ENCODE measurements at places on chromosomes 2 and 18. TPM values are rescaled to one million over a fixed set of nuclear protein-coding genes. Genes with fewer than 3 reads are reported as not detected.

GRCh38 chr2:120289221-120289906 is 36.7 kb downstream of the RALB start:
- DNase-seq: no peak

- peak; percentile 73 for DNase-seq
These were observed 1.1 kb downstream of the HPCAL1 start for GRCh38 chr2:10303694-10304378.

The NAT8 gene
- not detected for total RNA-seq

The CYP27C1 gene
- total RNA-seq: 0.83 TPM

The ID2 gene
- total RNA-seq: 14.3 TPM

DNA sequence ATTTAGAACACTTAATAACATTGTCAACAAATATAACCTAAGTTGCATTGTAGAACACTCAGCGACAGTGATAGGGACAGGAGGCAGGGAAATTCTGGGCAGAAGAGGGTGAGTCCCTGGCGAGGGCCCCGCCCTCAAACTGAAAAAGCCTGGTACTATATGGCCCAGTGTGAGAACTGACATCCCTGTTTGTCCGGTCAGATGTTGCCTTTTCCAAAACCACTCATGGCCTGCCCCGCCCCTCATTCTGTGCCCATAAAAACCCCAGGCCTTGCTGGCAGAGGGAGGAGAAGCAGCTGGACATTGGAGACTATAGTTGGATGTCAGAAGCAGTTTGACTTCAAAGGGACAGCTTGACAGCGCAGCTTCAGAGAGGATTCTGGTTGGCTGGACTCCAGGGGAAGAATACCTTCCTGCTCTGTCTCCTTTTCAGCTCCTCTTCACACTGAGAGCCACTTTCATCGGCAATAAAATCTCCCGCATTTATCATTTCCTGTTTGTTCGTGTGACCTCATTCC is 47.0 kb downstream of the FAM117B start:
- no peak for DNase-seq

GRCh38 chr2:128374001-128374710 is 55.5 kb upstream of the HS6ST1 start:
- peak; percentile 29 for DNase-seq

DNA sequence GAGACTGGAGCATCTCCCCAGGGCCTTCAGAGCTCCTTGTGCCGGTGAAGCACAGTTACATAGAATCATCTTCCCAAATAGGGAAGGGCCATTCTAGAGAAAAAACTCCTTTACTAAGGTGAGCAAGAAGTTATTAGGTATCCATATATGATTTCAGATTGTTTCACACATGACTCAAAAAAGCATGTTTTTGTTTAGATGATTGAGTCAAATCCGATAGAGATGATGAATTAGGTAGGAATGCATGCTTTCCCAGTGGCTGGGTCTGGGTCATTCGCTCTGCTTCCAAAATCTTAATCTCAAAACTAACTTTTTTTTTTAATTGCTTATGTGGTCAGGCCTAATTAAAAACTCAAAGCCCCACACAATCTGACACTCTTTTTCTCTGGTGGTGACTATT is 3.8 kb downstream of the NT5C1B start:
- no peak for DNase-seq

All from Daoy (cell line).